Activated CD4-positive, alpha-beta T cell treated with anti-CD3 and anti-CD28 coated beads, Interleukin-2, amount 50 U/mL, for 1 hour (primary cell): ENCODE measurements at places on chromosomes 2 and 18.

GRCh38 chr2:241029599-241030332 lies 31.3 kb downstream of the SNED1 start:
- DNase-seq = no peak

GRCh38 chr2:9327873-9328352 lies 95.4 kb downstream of the ITGB1BP1 start:
- no peak for DNase-seq

- peak; percentile 16 for DNase-seq
Measured at GRCh38 chr2:113755835-113756354, 547 bp downstream of the SLC35F5 start.

- no peak for DNase-seq
Measured at GRCh38 chr2:14635391-14635871, 2.9 kb downstream of the LRATD1 start.

DNA sequence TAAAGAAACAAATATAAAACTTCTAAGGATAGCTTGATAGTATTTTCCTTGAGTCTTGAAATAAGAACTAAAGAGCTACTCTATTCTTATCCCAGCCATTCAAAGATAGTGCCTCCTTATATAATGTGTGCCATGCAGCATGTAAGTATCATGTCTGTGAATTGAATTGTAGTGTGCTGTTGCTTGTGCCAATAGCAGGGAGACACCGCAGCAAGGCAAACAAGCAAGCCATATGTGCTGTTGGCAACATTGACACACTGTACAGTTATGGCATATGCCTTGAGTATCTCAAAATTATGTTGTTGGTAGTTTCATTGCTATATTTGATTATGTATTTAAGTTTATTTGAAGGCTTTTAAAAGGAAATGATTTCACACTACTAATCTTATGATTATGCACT lies 58.2 kb downstream of the ERBB4 start:
- no peak for DNase-seq

- DNase-seq = no peak
Measured at GRCh38 chr2:127051116-127052056, 55.6 kb downstream of the BIN1 start.
